ENCODE measurements at places on chromosomes 3 and 15. TPM values are rescaled to one million over a fixed set of nuclear protein-coding genes. Genes with fewer than 3 reads are reported as not detected.

GRCh38 chr15:61935493-61935892 is 124.8 kb downstream of the VPS13C start:
- DNase-seq: no peak

The NMB gene
- 0.94 TPM for total RNA-seq

DNA sequence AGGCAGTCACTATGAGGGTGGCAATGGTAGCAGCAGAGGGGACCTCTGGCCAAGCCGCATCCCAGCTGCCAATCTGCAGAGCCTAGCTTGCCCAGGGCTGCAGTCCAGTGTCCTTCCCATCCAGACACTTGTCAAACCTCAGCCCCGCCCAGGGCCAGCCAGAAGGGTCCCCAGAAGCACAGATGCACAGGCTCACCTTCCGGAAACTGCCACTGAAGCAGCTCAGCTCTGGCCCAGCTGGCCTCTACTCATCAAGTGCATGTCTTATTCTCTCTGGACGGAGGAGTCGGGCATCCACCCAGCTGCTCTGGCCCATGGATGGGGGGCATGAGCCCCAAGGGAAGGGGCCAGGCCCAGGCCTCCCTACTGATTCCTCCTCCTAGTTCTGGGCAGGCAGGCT is 69.2 kb downstream of the DNAJB8 start:
- no peak for DNase-seq

DNA sequence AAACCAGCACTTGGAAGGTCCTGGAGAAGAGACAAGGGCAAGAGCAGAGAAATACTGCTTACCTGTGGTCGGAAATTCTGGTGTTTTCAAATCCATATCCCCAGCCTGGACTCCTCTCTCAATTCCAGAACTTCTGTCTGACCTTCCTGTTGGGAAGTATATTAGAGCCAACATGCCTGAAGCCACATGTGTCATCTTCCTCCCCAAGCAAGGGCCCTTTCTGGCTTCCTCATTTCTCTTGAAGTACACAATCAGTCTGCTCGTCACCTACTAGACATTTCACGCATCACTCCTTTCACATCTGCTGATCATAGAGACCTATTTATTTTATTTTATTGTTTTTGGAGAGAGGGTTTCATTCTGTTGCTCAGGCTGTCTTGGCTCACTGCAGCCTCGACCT is 8.4 kb downstream of the PARP14 start:
- no peak for DNase-seq

GRCh38 chr15:60611592-60612346 is 132.8 kb upstream of the ICE2 start:
- DNase-seq: no peak

- no peak for DNase-seq
Measured at GRCh38 chr3:55819005-55819404, 331.9 kb upstream of the WNT5A start.

DNA sequence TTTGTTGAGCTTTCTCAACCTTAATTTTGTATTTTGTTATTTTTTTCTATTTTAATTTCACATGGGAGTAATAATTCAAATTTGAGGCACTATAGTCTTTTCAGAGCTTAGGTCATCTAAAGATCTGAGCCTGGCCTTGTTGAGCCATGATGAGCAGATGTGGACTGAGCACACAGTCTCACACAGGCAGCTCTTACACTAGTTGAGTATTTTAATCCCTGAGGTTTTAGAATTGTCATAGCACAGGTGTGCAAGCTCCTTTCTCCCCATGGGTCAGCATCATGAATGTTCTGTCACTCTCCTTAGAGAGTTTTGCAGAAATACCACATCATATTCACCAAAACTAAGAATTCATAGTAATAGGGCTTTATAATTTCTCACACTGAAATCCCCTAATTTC is 4.9 kb downstream of the ZBTB38 start:
- no peak for DNase-seq

Data from gastrocnemius medialis (tissue), 4 donors.